Stimulated activated CD4-positive, alpha-beta T cell treated with anti-CD3 and anti-CD28 coated beads, TNF-alpha, amount 100 ng/mL, for 24 hours (primary cell): ENCODE measurements at places on chromosomes 2 and 18.

- no peak for DNase-seq
Observed at GRCh38 chr2:4110273-4110672, 406.9 kb downstream of the DCDC2C start.

- no peak for DNase-seq
Observed at GRCh38 chr2:216485237-216485636, 13.4 kb upstream of the RPL37A start.

DNA sequence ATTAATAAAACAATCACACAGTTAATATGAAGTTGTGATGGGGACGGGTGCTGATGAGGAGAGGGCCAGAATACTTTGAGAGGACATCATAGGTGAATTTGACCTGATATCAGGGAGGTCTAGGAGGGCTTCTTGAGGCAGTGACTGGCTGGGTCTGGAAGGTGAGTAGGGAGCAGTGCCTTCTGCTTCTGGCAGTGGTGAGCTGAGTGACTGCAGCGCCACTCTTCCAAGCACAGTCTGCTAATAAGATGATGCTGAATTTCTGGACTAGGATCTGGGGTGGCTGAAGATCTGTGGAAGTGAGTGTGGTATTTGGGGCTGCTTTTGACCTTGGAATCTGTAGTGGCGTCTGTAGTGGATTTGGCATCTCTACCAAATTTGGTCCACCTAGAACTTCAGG is 5.5 kb downstream of the DGKD start:
- no peak for DNase-seq

DNA sequence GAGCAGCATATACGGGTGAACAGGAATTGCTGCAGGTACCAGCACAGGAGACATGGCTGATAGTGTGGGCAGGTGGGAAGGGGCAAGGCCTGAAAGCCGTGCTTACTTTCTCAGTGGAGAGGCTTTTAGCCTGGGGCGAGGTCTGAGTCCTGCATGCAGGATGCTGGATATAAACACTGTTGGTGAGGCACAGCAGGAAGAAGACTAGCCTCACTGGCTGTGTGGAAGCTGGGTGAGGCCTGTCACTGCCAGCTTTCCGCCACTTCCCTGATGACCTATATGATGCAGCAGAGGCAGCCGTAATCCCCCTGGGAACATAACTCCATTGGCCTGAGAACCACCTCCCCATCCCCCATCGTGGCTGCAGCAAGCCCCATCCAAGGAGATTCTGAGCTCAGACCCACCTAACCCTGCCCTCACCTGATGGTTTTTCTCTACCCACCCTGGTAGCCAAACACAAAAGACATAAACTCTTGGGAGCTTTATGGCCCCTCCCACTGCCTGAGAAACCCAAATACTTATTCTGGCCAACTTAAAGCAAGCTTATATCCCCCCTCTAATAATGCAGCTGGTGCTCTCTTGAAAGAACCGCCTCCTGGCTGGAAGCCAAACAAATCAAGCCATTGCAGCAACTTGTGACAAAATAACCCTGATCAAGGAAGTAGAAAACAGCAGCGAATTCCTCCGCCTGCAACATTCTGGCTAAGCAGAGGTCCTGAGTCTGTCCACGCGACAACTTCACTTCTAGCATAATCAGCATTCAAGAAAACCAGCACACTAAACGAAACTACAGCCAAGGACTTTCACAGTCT is 54.6 kb upstream of the DSC1 start:
- DNase-seq: no peak

DNA sequence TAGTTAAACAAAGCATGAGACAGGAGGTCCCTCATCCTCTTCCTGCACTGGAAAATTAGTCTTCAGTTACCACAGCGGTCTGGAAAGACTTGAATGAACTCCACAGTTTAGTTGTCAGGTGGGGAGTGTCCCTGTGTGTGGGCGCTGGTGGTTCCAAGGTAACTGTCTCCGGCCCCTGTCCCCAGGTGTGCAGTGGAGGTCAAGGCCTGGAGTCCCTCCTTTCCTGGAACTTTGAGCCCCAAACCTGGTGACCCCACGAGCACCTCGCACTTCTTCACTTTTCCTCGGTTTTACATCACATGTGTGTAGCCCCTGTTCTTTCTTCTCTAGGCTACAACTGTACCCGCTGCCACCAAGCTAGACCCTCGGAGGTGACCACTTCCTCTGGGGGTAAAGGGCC is 28.0 kb upstream of the INHBB start:
- no peak for DNase-seq

GRCh38 chr18:75023473-75023872 is 185.5 kb downstream of the PTGR3 start:
- no peak for DNase-seq

DNA sequence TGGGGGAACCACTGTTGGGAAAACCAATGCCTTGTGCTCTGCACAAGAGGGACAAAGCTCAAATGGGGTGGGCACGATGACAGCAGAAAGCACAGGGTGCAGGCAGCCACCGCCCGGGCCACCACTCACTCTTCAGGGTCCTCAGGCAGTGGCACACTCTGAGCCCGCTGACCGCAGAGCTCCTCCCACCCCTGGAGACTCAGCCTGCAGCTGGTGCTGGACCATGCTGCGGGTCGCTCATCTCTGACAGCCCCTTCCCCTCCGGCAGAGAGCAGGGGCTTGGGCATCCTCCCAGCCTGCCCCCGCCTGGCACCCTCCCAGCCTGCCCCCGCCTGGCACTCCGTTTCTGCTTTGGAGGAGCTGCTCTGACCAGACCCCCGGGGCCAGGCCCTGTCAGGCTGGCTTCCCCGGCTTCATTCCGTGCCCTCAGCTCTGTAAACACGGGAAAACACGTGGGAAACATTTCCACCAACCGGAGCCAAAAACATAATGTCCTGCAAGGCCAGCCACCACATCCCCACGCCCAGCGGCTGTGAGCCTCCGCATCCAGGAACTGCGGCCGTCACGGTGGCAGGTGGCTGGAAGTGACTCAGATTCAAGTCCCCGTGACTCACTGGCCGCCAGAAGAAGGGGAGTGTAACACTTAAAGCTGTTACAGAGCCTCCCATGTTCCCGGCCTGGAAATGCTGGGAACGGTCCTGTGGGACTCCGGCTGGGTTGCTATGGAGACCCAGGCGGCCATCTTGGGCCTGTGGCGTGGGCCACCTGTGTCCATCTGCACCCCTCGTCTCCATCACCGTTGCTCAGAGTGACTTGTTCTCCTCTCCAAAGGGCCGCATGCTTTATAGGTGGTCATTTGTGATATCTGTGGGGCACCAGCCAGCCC is 6.8 kb upstream of the SNED1 start:
- no peak for DNase-seq

DNA sequence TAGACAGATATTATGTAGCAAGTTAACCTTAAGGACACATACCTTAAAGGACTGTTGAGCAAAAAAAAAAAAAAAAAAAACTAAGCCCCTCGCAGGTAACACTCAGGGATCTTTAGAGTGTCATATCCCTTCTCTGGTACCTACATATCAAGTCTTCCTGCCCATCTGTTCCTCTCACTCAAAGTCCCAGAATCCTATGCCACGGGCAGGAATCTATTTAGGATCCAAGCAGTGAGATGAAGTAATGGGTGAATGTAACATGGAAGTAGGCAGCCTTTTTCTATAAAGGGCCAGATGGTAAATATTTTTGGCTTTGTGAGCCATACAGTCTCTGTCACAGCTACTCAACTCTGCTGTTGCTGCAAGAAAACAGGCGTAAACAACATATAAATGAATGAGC is 496.7 kb downstream of the STK39 start:
- DNase-seq: no peak

DNA sequence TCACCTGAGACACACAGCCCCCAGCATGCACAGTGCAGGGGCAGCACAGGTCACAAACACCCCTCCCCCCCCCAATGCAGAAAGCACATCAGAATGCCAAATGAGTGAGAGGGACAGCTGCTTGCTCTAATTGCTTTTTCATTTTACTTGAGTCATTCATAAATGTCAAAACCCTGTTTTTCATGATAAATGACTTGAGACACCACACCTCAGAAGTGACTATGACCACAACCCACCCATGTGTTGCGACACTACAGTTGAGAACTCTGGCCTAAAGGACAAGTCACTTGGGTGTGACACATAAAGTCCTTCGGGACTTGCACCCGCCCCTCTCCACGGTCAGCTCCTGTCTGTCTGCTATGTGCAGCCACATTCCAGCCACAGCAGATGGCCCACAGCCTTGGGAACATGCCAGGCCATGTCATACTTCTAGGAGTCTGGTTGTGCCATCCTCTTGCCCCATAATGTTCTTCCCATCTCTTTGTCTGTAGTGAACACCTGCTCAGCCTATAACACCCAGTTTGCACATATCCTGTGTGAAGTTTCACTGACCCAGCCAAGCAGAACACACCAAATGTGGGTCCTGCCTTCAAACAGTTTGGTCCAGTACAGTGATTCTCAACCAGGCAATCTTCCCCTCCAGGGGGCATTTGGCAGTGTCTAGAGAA is 30.2 kb upstream of the RIOK3 start:
- DNase-seq: no peak

GRCh38 chr2:63064197-63064596 is 13.6 kb downstream of the OTX1 start:
- no peak for DNase-seq

- no peak for DNase-seq
Observed at GRCh38 chr2:225052703-225053102, 10.4 kb upstream of the DOCK10 start.

DNA sequence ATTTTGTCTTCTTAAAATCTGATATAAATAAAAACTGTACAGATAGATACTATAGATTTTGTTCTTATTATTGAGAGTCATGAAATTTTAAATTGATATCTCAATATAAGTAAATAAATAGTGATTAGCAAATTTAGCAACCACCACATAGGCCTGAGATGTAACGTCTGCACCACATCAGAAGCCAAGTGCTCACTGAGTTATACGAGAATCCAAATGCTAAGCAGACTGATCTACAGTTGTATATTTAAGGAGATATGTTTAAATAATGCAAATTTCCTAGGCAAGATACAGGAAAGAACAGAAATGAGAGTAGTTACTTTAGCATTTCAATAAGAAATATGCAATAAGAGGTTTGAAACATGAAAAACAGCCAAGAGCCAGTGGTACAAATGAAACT is 85.2 kb upstream of the UNC80 start:
- DNase-seq: no peak

DNA sequence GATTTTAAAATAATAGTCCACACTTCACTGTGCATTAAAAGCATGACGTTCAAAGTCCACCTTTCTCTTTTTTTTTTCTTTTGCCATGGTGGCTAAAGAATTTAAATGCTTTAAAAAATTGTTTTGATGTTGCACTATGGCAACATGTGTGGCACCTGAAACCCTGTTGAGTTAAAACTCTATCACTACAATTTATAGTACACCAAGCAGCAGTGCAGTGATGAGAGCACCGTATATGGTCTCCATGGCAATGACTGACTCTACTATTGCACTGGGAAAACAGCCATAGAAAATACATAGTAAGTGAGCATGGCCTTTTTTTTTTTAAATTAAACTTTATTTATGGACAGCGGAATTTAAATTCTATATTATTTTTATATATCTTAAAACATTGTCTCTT is 298.8 kb downstream of the FIGN start:
- DNase-seq: no peak

DNA sequence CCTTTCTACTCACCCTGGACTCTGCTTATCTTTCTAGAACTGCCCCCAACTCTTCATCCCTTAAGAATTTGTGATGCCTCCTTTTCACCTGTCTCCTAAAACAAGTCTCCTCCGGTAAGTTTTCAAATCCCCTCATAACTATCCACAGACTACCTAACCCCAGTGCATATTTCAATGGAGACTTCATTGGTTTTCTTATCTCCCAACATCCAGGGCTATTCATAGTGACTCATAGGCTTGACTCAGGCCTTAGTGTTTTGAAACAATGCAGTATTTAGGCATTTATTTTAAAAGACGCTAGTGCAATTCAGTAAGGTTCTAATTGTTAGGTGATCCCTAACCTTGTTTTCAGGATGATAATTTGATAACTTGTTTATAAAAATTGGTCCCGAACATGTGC is 399.2 kb downstream of the CPS1 start:
- DNase-seq: no peak
